KG1 (cell line): ENCODE measurements at places on chromosomes 4 and X.

DNA sequence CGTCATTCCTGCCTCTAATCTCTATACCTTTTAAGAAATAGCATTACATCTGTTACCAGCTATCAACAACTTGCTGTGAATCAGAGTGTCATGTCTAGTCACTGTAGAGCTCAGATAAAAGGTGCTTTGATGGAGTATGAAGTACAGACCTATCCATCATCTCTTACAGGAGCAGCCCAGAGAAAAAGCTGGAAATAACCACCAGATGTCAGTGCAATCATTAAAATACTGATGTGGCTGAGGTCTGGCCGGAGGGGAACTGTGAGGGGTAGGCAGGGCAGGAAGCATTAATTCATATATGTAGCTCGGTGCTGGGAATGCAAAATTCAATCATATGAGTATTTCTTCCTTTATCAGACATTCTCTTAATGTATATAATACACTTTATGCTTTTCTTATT, 100.6 kb downstream of the AKAP4 start:
- DNase-seq = no peak

DNA sequence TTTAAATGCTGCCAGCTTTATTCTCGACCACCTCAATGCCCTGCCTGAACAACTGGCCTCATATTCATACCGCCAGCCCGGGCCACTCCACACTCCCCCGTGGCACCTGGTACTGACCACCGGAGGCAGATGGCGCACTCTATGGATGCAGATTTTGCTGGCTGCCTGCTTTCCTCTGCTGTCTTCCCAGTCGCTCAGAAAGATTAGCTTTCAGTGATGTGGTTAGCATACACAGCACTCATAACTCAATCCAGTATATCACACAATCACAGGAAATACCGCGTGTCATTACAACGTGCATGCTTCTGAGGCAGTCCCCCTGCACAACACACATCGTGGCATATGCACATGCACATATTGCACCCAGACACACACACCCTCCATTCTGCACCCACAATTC, 147.2 kb upstream of the BCOR start:
- DNase-seq = no peak

DNA sequence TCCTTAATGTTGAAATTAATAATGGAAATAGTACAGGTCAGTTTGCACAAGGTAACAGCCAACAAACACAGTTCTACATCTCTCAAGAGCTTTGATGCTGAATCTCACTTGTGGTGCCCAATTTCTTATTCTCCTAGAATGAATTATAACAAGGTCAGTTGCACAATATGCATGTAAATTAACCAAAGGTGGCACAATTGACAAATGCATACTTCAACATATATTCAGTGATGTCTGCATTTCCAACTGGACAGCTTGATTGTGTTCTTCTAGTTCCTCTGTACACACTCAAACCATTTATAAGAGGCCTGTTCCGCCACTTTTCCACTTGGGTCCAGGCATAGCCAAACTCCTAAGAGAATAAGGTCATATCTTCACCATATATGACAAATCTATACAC, 210.3 kb upstream of the EPHA5 start:
- no peak for DNase-seq

- DNase-seq = no peak
Measured at GRCh38 chr4:3022651-3023050, 51.7 kb downstream of the HTT-AS start.

- DNase-seq = no peak
Measured at GRCh38 chrX:106932492-106932923, 12.3 kb downstream of the CLDN2 start.

- DNase-seq = no peak
Measured at GRCh38 chr4:163810755-163811154, 316.3 kb downstream of the TMA16 start.

DNA sequence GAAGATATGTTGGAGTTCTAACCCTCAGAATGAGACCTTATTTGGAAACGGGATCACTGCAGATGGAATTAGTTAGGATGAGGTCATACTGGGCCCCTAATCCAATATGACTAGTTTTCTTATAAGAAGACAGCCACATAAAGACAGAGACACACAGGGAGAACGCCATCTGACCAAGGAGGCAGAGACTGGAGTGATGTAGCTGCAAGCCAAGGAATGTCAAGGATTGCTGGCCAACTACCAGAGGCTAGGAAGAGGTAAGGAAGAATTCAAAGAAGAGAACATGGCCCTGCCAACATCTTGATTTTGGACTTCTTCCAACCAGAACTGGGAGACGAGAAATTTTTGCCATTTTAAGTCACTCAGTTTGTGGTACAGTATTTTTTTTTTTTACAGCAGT, 152.8 kb upstream of the DIPK2B start:
- DNase-seq = no peak

- DNase-seq = no peak
Measured at GRCh38 chr4:30258949-30259348, 461.2 kb upstream of the PCDH7 start.
